ENCODE measurements at places on chromosomes 12 and 14. TPM values are rescaled to one million over a fixed set of nuclear protein-coding genes. Genes with fewer than 3 reads are reported as not detected.

Gene RFX4
- total RNA-seq: 0.07 TPM

Gene DDX54
- total RNA-seq: 52.8 TPM

Gene ACACB
- total RNA-seq: 1.7 TPM

Gene C14orf132
- 14.0 TPM for total RNA-seq

Gene EIF2B2
- total RNA-seq: 37.7 TPM

Gene PPP1CC
- total RNA-seq: 107 TPM

Gene SPX
- 19.8 TPM for total RNA-seq

Gene CCDC175
- not detected for total RNA-seq

Gene ZC2HC1C
- 1.4 TPM for total RNA-seq

Gene GPRC5A
- 12.5 TPM for total RNA-seq

Gene LRRC10
- total RNA-seq: not detected

Gene TAS2R7
- total RNA-seq: not detected

Gene RERG
- not detected for total RNA-seq

Gene FGF23
- total RNA-seq: not detected

Gene LYZ
- 0.31 TPM for total RNA-seq

Gene KRT8
- total RNA-seq: 2,570 TPM

Gene TAS2R43
- 0.52 TPM for total RNA-seq

Gene GPR84
- not detected for total RNA-seq

Gene CINP
- total RNA-seq: 34.9 TPM

Gene FRMD6
- 498 TPM for total RNA-seq

Gene KCNC2
- not detected for total RNA-seq

Gene PSMA6
- total RNA-seq: 210 TPM

Gene CCDC177
- not detected for total RNA-seq

Gene FZD10
- not detected for total RNA-seq

Gene NEUROD4
- total RNA-seq: not detected

Gene SBNO1
- total RNA-seq: 45.9 TPM

Gene BEGAIN
- total RNA-seq: 0.54 TPM

Gene MUCL1
- not detected for total RNA-seq

Gene LPAR5
- total RNA-seq: 0.89 TPM

Gene MMP19
- 4.7 TPM for total RNA-seq

Gene RTL1
- total RNA-seq: 0.18 TPM

Gene CACNA1C
- 1.5 TPM for total RNA-seq

Gene RGS6
- 0.34 TPM for total RNA-seq

Gene CMA1
- not detected for total RNA-seq

Gene HOXC4
- total RNA-seq: not detected

Gene KERA
- not detected for total RNA-seq

Gene ZNF664
- total RNA-seq: 67.3 TPM

Gene LRRK2
- total RNA-seq: 0.02 TPM

Gene SYT1
- total RNA-seq: 24.0 TPM

Gene IGFBP6
- total RNA-seq: 26.3 TPM

Gene NANOG
- total RNA-seq: 0.16 TPM

Gene TROAP
- 2.7 TPM for total RNA-seq

Gene EMP1
- 71.7 TPM for total RNA-seq

Gene LTBR
- total RNA-seq: 2.8 TPM

Gene TMEM132D
- not detected for total RNA-seq

Gene SRRM4
- total RNA-seq: 0.46 TPM

Gene KRT78
- total RNA-seq: not detected

Gene RPS6KA5
- 1.0 TPM for total RNA-seq

Gene CERS5
- 115 TPM for total RNA-seq
